ENCODE measurements at places on chromosomes 3 and 15. TPM values are rescaled to one million over a fixed set of nuclear protein-coding genes. Genes with fewer than 3 reads are reported as not detected.

DNA sequence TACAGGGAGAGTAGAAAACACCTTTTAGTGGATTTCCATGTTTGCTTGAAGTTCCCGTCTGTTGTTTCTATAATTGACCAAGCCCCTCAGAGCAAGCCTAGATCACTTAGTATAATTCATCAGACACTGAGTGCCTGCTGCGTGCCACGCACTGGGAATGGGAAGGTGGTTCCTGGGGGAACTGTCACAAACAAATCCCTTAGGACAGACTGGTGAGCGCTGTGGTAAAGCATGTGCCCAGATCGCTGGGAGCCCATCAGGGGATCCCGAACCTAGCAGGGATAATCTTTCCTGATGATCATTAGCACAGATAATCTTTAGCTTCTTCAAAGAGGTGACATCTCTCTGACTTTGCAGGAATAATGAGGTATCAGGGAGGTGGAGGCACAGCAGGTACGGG is 9.6 kb downstream of the MRPS11 start:
- H3K27ac ChIP-seq = no peak overlapping the region
- no peaks in the 10 kb centered on the region for H3K27me3 ChIP-seq
- DNase-seq = no peak

DNA sequence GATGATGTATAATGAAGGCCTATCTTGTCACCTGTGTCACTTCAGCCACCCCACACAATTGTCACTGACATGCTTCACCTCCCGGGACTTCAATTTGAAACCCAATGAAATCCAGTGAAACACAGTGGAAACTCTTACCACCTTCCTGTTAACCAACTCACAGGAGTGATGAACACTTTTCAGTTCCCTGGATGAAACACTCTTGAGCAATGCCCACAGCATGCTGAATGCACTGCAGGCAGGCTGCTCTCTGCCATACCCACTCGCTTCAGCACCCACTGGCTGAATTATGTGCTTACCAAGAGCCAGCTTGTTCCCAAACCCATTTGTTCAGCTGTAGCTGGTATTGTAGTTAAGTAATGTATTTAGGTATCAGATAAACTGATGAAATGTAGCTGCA is 47.0 kb downstream of the MAP2K1 start:
- no peaks in the 10 kb centered on the region for H3K4me1 ChIP-seq
- peaks cover 31% of the 10 kb centered on the region for H3K36me3 ChIP-seq
- no peak overlapping the region for H3K4me3 ChIP-seq
- H3K27me3 ChIP-seq = no peaks in the 10 kb centered on the region

DNA sequence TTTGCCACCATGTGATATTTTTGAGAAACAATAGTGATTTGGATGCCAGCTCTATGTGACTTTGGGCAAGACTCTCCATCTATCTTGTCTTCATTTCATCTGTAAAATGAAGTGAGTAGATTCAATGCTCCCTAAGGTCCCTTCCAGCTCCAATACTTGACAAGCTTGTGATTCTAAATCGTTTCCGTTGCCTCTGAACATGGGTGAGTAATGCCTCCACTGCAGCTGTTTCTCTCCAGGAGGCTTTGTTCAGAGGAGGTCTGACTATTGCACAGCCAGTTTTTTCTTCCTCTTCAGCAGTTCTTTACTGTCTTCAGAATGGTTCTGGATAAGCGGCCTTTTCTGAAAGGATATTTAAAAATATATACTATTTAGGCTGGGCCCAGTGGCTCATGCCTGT is 14.8 kb upstream of the TMOD3 start:
- H3K27me3 ChIP-seq = no peaks in the 10 kb centered on the region
- no peaks in the 10 kb centered on the region for H3K36me3 ChIP-seq
- no peaks in the 10 kb centered on the region for H3K4me1 ChIP-seq
- H3K4me3 ChIP-seq = no peak overlapping the region

THAP10 gene
- 0.55 TPM for total RNA-seq

MYD88 gene
- total RNA-seq = 3.6 TPM

DNA sequence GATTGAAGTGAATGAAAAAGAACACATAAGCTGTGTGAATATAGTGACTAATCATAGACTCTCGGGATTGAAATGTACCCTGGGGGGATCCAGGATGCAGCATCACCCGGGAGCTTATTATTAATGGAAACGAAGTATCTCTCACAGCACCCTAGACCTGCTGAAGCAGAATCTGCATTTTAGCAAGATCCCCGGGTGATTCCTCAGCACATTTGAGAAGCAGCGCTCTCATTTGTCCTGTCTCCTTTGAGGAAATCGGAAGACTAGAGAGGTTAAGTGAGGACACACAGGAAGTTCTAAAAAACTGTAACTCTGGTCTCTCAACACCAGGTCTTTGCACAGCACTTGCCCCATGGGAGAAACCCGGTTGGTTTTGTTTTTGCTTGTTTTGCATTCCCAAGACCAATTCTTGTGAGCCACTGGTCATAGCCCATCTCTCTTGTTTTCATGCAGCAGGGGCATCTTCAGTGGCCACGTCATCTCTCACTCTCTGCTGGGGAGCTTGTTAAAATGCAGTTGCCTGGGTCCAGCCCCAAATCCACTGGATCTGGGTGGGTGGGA is 30.2 kb downstream of the ZNF710 start:
- peaks cover 43% of the 10 kb centered on the region for H3K4me1 ChIP-seq
- no peaks in the 10 kb centered on the region for H3K27me3 ChIP-seq
- H3K4me3 ChIP-seq = no peak overlapping the region
- no peak for DNase-seq
- no peaks in the 10 kb centered on the region for H3K36me3 ChIP-seq

- H3K4me3 ChIP-seq = no peak overlapping the region
- H3K36me3 ChIP-seq = no peaks in the 10 kb centered on the region
- H3K4me1 ChIP-seq = no peaks in the 10 kb centered on the region
- no peak overlapping the region for H3K27ac ChIP-seq
Observed at GRCh38 chr15:100862162-100862561, 17.5 kb upstream of the ALDH1A3 start.

STAB1 gene
- 23.2 TPM for total RNA-seq

DNA sequence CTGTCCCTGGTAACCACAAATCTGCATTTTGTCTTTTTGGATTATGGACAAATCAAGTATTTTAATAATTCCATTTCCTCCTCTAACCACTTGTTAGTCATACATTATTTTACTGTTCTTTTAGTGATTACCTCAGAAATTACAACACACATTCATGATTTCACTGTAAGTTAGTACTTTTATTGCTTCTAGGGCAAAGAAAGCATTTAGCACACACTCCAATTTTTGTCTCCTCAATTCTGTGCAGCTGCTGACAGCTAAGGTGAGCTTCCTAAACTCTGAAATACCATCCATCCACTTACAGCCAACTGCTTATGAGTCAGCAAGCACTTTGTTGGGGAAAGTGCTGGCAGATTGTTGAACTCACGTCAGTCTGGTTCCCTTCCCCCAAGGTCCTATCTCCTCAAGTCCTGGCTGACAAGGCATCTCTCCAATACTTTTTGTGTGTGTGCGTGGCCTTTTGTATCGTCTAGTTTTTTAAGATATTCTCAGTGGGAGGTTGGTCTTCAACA is 49.4 kb upstream of the TNFAIP8L3 start:
- H3K27me3 ChIP-seq = no peaks in the 10 kb centered on the region
- no peaks in the 10 kb centered on the region for H3K36me3 ChIP-seq
- no peaks in the 10 kb centered on the region for H3K4me1 ChIP-seq
- DNase-seq = no peak

MESP2 gene
- not detected for total RNA-seq

GRCh38 chr3:17386432-17386831 is 356.0 kb downstream of the TBC1D5 start:
- H3K4me3 ChIP-seq = no peak overlapping the region
- H3K36me3 ChIP-seq = peaks cover 6% of the 10 kb centered on the region
- no peaks in the 10 kb centered on the region for H3K4me1 ChIP-seq

GRCh38 chr3:37347941-37348340 is 173.6 kb upstream of the LRRFIP2 start:
- H3K36me3 ChIP-seq = peaks cover 53% of the 10 kb centered on the region
- H3K4me1 ChIP-seq = peaks cover 7% of the 10 kb centered on the region
- H3K4me3 ChIP-seq = no peak overlapping the region
- no peaks in the 10 kb centered on the region for H3K27me3 ChIP-seq
- DNase-seq = no peak
